Tibial nerve (tissue), 4 donors: ENCODE measurements at places on chromosomes 2 and 18.

DNA sequence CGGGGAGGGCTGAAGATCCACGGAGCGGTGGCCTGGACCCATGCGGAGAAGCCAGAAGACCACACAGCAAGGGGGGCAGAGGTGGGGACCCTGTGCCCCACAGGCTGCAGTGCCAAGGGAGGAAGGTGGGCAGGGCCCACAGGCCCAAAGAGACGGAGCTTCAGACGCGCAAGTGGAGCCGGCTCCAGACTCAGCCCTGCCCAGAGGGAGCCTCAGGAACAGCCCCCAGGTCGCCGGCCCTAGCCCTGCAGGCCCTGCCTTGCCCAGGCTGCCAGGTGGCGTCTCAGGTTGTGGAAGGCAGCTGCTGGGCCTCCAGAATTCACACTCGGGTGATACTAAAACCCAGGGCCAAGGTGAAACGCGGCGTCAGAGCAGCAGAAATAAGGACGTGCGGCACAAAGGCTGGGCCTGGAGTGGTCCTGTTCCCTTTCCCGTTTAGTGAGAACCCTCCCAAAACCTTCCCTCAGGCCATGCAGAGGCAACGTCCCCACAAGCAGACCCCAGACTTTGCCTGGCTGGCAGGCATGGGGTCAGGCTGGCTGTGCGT is 36.8 kb downstream of the SLC66A2 start:
- no peaks in the 10 kb centered on the region for H3K36me3 ChIP-seq
- no peak for DNase-seq
- H3K27me3 ChIP-seq = no peaks in the 10 kb centered on the region
- H3K27ac ChIP-seq = no peak overlapping the region
- H3K4me3 ChIP-seq = no peak overlapping the region
- H3K4me1 ChIP-seq = no peaks in the 10 kb centered on the region

DNA sequence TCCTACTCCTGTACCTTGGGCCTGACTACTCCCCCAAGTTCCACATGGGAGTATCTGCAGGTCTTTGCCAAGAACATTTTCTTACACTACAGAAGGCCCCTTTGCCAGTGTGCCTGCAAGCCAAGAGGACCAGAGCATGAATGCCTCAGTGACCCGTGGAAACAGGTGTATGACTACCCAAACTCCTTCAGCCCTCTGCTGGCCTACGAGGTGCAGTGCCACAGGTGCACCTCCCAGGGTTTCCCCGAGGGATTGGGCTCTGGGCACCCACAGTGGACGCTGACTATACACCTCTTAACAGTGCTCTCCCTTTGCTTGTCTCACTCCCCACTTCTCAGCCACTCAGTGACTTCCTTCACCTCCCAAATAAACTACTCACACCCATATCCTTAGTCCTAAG is 91.4 kb downstream of the COL6A3 start:
- no peak overlapping the region for H3K4me3 ChIP-seq
- DNase-seq = no peak
- H3K27ac ChIP-seq = peak overlapping the region; percentile 13
- H3K4me1 ChIP-seq = no peaks in the 10 kb centered on the region

DNA sequence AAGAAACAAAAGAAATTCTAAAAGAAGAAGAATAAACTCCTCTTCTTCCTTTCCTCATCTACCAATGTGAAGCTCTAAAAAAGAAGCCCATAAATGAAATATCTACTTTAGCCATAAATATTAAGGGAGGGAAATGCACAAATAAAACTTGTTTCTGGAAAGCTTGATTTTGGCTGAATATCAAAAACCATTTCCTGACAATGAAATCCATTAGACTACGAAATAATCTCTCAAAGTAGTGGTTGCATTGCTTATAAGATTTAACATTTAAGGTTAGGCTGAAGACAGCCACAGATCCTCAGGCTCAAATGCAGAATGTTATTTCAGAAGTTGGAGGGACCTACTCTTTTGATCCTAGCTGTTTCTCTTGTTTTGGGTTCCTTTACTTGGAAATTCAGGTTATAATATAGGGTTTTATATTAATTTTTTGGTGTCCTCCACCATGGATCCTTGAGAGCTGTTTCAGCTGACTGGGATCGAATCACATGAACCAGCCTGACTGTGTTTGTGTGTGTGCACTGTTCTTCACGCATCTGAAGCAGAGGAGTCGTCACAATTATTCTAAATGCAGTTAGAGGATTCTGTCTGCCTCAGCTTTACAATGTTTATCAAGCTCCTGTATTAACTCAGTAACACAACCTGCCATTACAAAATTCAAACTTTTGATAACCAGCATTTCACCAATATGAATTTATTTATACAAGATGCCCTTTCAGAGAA is 474.8 kb downstream of the ARHGAP15 start:
- H3K36me3 ChIP-seq = no peaks in the 10 kb centered on the region
- no peaks in the 10 kb centered on the region for H3K4me1 ChIP-seq

DNA sequence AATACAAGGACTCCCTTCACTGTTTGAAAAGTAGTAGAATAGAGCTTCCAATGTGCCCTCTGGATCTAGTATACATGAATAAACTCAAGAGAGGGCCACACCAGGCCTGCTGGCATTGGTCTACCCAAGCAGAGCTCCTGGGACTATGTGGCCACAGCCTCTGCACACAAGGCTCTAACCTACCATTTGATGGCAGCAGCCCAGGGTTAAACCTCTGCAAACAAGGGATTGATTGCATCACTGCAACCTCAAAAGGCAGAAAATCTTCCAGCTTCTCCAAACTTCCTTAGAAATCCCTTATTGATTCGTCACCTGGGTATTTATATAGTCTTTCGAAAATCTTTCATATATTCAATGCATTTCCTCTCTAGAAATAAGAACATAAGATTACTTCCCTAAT is 147.6 kb upstream of the SETBP1 start:
- H3K4me3 ChIP-seq = no peak overlapping the region
- H3K27ac ChIP-seq = no peak overlapping the region
- no peaks in the 10 kb centered on the region for H3K27me3 ChIP-seq
- peaks cover 7% of the 10 kb centered on the region for H3K4me1 ChIP-seq

GRCh38 chr2:177147834-177148445 is 64.7 kb upstream of the HNRNPA3 start:
- DNase-seq = no peak
- H3K27ac ChIP-seq = no peak overlapping the region
- no peaks in the 10 kb centered on the region for H3K27me3 ChIP-seq
- no peak overlapping the region for H3K4me3 ChIP-seq

DNA sequence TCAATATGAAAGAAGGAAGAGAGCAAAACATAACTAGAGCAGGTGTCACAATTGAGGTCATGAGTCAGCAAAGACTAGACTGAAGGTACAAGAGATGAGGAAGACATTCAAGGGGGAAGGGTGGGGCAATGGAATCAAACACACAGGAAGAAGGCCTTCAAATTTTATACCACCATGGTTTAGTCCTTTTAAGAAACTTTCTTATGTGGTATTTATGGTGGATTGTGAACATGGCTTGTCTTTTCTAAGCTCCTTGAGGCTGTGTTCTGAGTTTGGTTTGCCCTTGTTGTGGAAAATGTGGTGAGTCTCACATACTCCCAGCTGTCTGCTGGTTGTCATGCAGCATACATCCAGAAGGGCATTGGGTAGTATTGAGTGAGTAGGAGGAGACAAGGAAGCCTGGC is 62.1 kb downstream of the NABP1 start:
- H3K36me3 ChIP-seq = no peaks in the 10 kb centered on the region
- no peaks in the 10 kb centered on the region for H3K4me1 ChIP-seq
- no peaks in the 10 kb centered on the region for H3K27me3 ChIP-seq
- H3K27ac ChIP-seq = no peak overlapping the region

- H3K36me3 ChIP-seq = no peaks in the 10 kb centered on the region
- H3K4me1 ChIP-seq = no peaks in the 10 kb centered on the region
- no peak overlapping the region for H3K27ac ChIP-seq
- no peak overlapping the region for H3K4me3 ChIP-seq
Observed at GRCh38 chr18:8504880-8505435, 104.3 kb upstream of the RAB12 start.

GRCh38 chr2:223589901-223590300 is 12.3 kb downstream of the SCG2 start:
- H3K4me1 ChIP-seq = no peaks in the 10 kb centered on the region
- no peak for DNase-seq
- H3K27me3 ChIP-seq = no peaks in the 10 kb centered on the region
- no peak overlapping the region for H3K4me3 ChIP-seq

DNA sequence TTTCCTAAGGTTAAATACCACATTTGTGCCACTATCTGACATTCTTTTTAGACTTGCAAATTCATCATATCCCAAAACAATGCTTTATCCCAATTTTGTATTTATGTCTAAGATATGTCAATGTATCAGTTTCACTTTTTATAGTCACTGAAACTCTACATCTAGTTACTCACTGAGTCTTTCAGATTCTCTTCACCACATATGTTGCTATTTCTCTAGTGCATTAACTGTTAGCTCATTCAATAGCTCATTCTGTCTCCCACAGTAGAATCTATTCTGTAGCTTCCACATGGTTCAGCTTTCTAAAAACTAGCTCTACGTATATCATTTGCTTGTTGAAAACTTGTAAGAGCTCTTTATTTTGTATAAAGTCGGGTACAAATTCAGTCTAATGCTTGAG is 1420.6 kb upstream of the NXPH2 start:
- no peaks in the 10 kb centered on the region for H3K36me3 ChIP-seq
- H3K4me1 ChIP-seq = no peaks in the 10 kb centered on the region
- no peak overlapping the region for H3K27ac ChIP-seq
- no peak overlapping the region for H3K4me3 ChIP-seq
- DNase-seq = no peak

DNA sequence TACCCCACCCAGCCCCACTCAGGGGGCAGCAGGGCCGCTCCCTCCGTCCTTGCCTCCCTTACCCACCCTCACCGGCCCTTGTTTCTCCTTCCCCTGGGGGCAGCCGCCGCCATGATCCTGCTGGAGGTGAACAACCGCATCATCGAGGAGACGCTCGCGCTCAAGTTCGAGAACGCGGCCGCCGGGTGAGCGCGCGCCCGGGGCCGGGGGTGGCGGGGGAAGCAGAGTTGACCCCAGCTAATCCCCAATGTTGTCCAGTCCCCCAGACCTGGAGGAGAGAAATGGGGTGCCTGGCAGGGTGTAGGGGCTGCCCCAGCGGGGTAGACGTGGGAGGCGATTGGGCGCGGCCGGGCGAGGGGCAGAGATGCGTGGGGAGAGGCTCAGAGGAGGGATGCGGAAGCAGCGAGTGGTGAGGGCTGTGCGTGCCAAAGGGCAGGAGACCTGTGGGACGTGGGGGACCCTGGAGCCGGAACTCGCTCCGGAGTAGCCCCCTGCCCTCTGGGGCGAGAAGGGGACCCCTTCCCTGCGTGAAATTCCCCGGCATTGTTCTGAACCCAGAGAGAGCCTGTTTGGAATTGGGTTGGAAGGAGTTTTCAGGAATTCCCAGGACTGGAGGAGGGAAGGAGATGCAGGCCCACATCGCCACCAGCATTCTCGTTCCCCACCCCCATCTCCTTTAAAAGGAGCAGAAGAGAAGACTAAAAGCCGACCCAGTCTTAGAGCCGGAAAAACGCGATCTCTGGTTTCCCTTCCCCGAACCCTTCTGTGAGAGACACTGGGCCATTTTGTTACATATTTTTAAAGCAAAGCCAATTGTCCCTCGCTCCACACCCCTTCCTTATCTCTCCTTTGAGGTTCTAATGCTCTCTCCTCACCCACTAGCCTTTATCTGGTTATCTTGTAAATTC is 625 bp downstream of the ARPC2 start:
- peaks cover 42% of the 10 kb centered on the region for H3K4me1 ChIP-seq
- no peaks in the 10 kb centered on the region for H3K36me3 ChIP-seq
- DNase-seq = no peak
- no peaks in the 10 kb centered on the region for H3K27me3 ChIP-seq
- peak overlapping the region; percentile 96 for H3K27ac ChIP-seq

DNA sequence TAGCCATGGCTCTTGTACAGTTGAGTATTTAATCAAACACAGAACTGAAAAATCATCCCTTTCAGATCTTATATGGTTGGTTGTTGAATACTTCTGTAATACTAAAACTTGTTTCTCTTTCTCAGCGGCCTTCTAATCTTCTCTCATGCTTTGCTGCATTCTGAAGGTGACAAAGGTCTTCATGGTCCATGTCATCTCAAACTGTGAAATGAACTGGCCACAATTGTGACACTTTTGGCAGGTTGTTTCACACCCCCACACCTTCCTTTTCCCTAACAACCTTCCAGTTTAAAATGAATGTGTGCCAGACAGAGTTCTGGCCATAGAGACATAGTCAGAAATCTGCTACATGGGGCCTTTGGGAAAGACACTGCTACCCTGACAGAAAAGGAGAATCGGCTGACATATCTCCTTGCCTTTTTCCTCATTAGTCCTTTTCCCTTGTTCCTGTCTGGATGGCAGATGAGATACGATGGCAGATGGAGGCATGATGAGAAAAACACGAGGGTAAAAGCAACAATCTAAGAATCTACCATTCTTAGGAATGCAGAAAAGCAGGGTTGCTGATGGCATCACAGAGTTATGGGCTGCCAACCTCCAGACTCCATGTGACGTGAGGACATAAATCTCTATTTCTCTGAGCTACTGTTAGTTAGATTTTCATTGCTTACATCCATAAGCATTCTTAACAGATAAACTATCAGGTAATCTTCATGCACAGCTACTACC is 106.5 kb downstream of the PIGN start:
- H3K4me3 ChIP-seq = no peak overlapping the region
- no peaks in the 10 kb centered on the region for H3K27me3 ChIP-seq
- H3K27ac ChIP-seq = no peak overlapping the region
- H3K36me3 ChIP-seq = no peaks in the 10 kb centered on the region
- no peak for DNase-seq
- no peaks in the 10 kb centered on the region for H3K4me1 ChIP-seq

DNA sequence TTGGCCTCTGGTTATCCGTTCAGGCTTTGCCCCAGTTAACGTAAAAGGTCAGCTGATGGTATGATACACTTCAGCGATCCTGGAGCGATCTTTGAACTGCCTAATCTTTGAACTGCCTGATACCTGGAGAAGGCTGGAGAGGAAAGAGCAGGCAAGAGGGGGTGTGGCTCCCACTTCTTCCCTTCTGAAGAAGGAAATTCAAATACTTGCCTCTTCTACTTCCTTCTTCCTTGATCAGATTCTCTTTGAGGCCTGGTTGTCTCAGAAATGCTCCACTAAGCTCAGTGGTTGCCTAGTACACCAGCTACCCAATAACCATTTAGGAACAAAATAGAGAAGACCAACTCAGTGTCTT is 619 bp downstream of the GALM start:
- no peaks in the 10 kb centered on the region for H3K36me3 ChIP-seq
- no peak for DNase-seq
- peak overlapping the region; percentile 46 for H3K27ac ChIP-seq
- peak overlapping the region; percentile 60 for H3K4me3 ChIP-seq
- no peaks in the 10 kb centered on the region for H3K27me3 ChIP-seq

- no peaks in the 10 kb centered on the region for H3K36me3 ChIP-seq
- H3K27ac ChIP-seq = no peak overlapping the region
- H3K4me1 ChIP-seq = no peaks in the 10 kb centered on the region
- DNase-seq = no peak
- no peaks in the 10 kb centered on the region for H3K27me3 ChIP-seq
Observed at GRCh38 chr2:40202798-40203400, 249.0 kb downstream of the SLC8A1 start.

GRCh38 chr2:188349019-188349418 is 57.3 kb downstream of the GULP1 start:
- no peaks in the 10 kb centered on the region for H3K36me3 ChIP-seq
- no peak for DNase-seq
- H3K27ac ChIP-seq = no peak overlapping the region
- no peak overlapping the region for H3K4me3 ChIP-seq
- no peaks in the 10 kb centered on the region for H3K4me1 ChIP-seq

GRCh38 chr2:188238386-188238785 is 53.3 kb upstream of the GULP1 start:
- H3K4me3 ChIP-seq = no peak overlapping the region
- no peaks in the 10 kb centered on the region for H3K36me3 ChIP-seq
- no peak overlapping the region for H3K27ac ChIP-seq
- H3K27me3 ChIP-seq = no peaks in the 10 kb centered on the region
